Activated naive CD8-positive, alpha-beta T cell treated with anti-CD3 and anti-CD28 coated beads, Interleukin-2, amount 10 ng/mL, durations not matched to agents 7 days and 5 days (primary cell): ENCODE measurements at places on chromosomes 7 and 10.

GRCh38 chr10:124694481-124695220 is 49.5 kb downstream of the FAM53B start:
- DNase-seq = no peak

GRCh38 chr10:101099901-101100300 is 31.2 kb upstream of the TLX1 start:
- no peak for DNase-seq

GRCh38 chr10:97444212-97444611 is 1.6 kb downstream of the EXOSC1 start:
- DNase-seq = no peak

DNA sequence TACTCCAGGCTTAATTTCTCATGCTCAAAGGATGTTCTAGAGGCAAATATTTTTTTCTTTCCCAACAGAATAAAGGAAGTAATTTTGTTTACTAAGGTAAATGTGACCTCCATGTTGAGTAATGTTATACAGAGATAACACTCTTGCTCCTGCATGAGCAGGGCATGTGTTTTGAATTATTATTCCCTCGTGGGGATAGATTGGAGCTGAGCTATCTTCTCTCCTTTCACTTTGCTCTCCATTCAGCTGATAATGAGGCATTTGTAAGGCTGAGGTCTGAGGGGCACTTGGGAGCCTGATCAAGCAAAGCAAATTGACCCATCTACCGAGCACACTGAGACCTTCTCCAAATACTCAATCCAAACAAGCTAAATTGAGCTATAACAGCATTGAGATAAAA is 50.7 kb upstream of the GHITM start:
- no peak for DNase-seq

DNA sequence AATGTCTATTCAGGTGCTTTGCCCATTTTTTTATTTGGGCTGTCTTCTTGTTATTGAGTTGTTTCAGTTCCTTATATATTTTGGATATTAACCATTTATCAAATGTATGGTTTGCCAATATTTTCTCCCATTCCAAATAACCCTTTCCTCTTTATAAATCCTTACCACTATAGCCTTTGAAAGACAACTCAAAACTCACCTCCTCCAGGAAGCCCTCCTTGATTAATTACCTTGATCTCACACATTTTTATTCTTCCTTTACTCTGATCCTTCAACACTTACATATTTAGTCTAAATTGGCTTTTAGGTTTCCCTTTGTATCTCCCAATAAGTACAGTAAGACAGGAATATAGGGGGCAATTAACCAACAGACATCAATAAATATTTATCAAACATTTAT is 42.9 kb downstream of the NRCAM start:
- DNase-seq = no peak

DNA sequence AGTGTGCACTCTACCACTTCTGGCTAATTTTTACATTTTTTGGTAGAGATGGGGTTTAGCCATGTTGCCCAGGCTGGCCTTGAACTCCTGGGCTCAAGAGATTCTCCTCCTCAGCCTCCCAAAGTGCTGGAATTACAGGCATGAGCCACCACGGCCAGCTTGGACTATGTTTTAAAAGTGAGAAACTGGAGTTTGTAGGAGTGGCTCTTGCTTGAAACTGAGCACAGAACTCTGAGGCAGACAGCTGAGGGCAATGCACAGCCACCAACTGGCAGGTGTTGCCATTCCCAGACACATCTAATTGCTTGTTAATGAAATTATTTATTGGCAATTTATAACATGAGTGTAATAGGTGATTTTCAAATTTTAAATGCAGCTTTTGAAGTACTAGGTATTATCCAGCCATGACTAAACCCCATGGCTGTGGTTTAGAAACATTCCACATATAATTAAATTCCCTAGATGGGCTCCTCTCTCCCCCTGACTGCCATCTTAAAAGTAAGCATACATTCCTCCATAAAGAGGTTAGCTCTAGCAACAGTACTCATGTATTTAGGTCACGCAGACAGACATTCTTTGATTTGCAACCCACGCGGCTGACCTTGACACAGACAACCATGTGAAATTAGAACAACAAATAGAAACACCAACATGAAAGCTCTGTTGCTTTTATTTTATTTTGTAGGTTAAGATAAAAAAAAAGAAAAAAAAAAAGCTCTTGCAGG is 19.8 kb downstream of the PANK1 start:
- DNase-seq = no peak

- DNase-seq = no peak
Observed at GRCh38 chr7:1357601-1358271, 101.5 kb downstream of the MICALL2 start.

- no peak for DNase-seq
Observed at GRCh38 chr7:116957874-116958273, 4.6 kb downstream of the ST7 start.

GRCh38 chr7:18180685-18181084 is 153.0 kb upstream of the PRPS1L1 start:
- DNase-seq = no peak

GRCh38 chr7:50619684-50620083 is 54.5 kb upstream of the DDC start:
- no peak for DNase-seq

GRCh38 chr7:152158801-152159587 is 133.5 kb downstream of the GALNT11 start:
- DNase-seq = no peak

DNA sequence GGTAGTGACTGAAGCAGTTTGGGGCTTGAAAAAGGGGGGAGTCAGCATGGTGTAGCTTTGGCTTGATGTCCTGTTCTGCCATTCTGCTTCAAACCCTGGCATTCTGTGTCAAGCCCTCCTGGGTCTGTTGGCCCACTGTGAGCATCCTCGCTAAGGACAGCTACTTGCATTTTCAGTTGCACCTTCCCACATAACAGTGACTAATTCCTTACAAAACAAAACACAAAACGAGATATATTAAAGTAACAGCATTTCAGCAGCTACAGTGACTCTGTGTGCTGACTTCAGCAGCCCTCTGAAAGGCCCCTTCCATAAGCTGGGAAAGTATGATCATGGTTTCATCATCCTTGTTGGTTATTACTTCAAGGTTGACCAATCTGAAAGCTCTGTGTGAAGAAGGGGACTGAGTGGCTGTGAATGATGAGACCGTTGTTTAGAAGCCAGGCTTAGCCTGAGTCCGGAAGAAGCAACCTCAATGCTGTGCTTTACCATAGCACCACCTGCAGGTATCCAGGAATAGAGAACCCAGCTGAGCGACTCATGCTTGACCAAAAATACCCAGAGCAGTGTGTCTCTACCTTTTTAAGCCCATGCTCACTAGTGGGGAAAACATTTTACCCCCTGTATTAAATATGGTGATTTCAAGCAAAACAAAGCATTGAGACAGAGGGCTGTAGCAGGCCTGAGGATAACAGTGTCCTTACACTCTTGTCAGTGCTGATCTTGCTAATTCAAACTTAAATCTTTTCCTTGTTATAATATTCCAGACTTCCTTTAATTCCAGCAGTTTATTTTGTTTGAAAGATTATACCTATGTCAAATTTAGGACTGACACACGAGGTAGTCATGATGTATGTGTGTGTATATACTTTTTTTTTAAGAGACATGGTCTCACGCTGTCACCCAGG is 42.6 kb upstream of the CC2D2B start:
- no peak for DNase-seq

DNA sequence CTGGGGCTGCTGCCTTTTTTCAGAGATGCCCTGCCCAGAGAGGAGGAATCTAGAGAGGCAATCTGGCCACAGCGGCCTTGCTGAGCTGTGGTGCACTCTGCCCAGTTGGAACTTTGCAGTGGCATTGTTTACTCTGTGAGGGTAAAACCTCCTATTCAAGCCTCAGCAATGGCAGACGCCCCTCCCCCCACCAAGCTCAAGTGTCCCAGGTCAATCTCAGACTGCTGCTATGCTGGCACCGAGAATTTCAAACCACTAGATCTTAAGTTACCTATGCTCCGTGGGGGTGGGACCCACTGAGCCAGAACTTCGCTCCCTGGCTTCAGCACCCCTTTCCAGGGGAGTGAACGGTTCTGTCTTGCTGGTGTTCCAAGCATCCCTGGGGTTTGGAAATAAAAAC is 77.2 kb downstream of the EXOC4 start:
- no peak for DNase-seq

DNA sequence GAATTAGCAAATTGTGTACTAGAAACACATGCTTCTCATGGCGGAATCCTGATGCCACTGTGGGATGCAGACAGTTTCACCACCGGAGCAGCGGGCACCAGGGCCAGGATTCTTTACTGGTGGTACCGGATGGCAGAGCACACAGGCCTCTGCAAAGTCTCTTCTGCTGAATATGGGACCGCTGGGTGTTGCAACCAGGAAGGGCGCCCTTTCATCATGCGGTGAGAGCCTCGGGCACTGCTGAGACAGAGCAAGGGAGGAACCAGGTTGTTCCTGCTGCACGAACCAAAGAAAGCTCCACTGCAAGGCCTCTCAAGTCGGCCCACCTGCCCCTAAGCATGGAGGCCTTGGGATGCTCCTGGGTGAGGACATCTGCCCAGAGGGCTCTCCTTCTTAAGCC is 57.0 kb upstream of the NMT2 start:
- DNase-seq = no peak

DNA sequence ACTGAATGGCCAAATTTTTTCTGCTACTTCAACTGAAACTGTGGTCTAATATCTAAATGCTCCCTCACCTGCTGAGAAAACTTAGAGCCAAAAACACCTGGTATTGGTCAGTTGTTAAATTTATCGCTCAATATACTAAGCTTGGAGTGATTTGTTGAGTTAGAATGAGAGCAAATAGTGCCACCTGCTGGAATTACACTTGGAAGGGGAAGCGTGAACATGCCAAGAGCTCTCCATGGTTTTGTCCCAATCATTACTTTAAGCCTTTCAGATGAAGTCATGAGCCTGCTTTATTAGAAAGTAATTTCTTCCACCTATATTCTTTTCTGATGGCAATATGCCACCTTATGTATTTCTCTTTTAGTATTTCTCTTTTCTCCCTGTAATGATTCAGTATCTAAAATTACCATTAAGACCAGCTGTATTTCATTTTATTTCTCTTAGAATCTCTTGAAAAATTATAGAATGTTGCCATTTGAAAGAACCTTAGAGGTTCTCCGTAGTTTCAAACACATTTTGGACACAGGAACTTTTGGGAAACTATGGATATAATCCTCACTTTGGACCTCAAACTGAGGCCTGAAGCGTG is 447.8 kb upstream of the C7orf33 start:
- no peak for DNase-seq

DNA sequence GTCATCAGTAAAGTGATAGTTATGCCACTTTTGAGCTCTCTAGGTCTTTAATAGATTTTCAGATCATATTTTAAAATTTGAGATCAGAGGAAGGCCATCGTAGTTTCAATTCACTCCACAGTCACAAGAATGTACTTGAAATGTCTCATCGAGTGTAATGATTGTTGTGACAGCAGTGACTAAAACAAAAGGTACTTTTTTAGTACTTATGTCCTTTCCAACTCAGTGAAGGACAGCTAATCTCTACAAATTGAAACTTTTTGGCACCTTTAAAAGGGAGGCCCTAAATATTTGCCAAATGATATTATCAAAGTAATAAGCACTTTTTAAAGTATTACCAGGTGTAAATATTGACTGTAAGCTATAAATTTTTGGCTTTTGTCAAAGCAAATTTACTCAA is 702.9 kb upstream of the GRM3 start:
- no peak for DNase-seq

GRCh38 chr7:37690206-37690605 is 6.6 kb downstream of the GPR141 start:
- DNase-seq = no peak

GRCh38 chr7:28739826-28740225 is 218.3 kb downstream of the TRIL start:
- DNase-seq = no peak

GRCh38 chr10:21166557-21167287 is 269.6 kb upstream of the NEBL start:
- no peak for DNase-seq

DNA sequence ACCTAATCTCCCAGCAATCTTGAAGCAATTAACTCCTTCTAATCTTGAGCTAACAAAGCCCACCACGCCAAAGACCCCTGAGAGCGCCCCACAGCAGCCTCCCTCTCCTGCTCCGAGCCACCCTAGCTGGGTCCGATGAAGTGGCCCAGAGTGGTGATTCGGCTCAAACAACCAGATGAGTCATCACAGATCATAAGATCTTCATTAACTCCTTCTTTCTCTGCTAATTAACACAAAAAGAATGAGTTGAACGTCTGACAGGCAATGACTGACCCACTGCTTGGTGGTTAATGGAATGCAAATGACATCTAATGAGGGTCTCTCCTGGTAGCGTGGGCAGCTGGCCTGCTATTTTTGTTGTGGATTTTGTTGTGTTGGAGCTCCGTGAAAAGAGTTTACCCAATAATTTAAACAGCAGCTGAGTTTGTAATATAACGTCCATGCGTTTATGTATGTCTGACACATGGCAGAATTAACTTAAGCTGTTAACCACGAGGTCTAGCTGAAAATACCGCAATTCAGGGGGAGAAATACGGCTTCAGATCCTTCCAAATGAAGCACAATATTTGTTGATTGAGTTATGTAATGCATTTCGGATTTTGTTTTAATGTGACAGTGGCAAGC is 161.4 kb downstream of the RAB11FIP2 start:
- no peak for DNase-seq

DNA sequence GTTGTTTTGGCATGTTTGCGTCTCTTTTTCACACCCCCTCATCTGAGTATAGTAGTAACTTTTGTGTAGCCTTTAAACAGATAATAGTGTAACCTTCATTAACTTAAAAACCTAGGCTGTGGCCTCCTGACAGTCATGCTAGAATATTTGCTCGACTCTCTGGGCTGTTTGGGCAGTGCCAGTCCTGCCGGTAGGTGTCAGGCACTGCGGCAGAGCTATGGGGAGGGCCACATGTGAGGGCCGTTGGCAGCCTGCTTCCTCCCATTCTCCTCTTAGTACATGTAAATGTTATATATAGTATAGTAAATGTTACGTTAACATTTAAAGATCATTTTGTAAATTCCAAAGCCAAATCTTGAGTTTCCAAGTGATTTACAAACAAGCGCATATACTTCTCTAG is 26.1 kb downstream of the BCCIP start:
- DNase-seq = no peak

GRCh38 chr7:35011085-35011484 is 26.2 kb downstream of the DPY19L1 start:
- DNase-seq = no peak

DNA sequence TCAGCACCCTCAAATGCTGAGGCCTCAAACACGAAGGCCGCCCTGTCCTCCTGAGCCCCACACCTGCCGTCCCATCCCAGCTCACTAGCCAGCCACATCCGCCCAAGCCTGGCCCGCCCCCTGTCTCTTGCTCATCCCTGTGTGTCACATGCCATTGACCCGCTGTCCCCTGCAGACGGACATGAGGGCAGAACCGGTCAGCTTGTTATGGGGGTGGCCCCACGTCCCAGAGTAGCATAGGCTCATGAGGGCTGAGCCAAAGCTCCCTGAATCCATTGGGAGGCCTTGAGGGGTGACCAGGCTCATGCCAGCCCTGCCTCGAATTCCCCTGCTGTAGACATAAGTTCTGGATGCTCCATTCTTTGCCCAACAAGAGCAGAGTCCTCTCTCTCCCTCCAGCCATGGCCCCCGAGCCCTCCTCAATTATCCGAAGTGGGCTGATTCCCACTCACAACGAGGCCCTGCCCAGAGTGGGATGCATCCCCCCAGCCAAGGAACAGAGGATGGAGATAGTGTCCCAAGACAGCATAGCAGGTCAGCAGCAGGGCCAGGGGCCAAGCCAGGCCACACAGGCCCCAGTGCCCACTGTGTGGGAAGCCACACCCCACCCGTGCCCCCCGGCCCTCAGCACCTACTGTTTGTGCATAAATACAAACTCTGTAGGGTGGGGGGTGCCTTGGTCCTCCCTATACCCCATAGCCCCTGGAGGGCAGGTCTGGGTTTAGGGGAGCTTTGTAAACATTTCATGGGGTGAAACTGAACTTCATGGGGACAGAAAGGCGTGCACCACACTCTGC is 42.1 kb downstream of the EBF3 start:
- no peak for DNase-seq
